ENCODE measurements at places on chromosomes 6 and 20. TPM values are rescaled to one million over a fixed set of nuclear protein-coding genes. Genes with fewer than 3 reads are reported as not detected.

- DNase-seq, result no peak
Measured at GRCh38 chr6:132695773-132696172, 18.1 kb downstream of the VNN1 start.

DNA sequence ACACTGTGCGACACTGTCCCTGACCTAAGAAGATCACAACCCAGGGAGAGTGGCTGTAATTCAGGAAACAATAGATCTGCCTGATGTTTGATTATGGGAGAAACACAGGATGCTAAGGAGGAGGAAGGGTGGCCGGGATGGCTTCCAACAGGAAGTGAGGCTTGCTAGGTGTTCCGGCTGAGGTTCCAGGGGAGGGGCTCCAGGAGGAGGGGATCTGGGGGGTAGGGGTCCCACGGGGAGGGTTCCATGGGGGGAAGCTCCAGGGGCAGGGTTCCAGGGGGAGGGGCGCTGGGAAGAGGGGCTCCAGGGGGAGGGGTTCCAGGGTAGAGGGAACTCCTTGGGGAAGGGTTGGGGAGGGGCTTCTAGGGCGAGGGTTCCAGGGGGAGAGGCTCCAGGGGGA lies 48.6 kb downstream of the DAAM2 start:
- DNase-seq, result no peak

DNA sequence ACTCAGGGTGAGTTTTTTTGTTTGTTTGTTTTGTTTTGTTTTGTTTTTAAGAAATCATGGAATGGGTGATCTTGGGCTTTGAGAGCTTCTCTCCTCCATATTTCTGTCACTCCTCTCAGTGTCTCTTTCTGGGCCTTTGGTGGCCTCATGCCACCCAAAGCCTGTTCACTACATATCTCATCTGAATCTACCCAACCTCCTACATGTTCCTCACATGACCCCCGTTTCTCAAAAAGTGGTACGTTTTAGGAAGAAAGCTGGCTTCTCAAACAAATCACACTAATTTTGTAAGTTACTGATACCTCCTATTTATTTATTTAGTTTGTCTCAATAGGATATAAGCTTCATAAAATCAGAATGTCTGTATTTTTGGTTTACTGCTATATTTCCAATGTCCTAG lies 80.0 kb downstream of the SESN1 start:
- no peak for DNase-seq

DNA sequence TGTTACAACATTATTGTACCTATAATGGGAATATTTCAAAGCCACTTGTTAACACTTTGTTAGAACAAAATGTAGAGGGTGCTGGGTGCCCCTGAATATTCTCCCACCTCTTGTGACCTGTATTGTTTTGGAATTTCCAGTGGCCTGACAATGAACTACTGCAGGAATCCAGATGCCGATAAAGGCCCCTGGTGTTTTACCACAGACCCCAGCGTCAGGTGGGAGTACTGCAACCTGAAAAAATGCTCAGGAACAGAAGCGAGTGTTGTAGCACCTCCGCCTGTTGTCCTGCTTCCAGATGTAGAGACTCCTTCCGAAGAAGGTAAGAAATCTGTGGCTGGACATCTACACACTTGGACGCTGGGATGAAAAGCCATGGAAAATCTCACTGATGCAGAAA lies 28.9 kb downstream of the PLG start:
- DNase-seq, result no peak

DNA sequence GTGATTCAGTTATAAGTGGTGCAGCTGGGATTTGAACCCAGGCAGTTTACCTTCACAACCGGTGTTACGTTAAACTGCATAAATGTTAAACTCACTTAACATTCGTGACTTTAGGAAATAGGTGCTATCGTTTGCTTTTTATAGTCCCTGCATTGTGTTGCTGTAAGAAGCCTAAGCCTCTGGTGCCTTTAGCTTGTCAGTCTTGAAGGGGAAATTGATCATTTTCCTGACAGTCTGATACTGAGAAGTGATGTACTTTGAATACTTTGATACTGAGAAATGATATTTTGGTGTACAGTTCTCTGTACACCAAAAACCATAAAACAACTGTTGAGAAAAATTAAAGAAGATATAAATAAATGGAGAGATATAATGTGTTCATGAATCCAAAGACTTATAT lies 52.5 kb upstream of the NEDD9 start:
- no peak for DNase-seq

Gene ZC3H12D
- total RNA-seq, result 0.30 TPM

Gene PREX1
- total RNA-seq, result 11.5 TPM

Gene ALDH8A1
- 0.35 TPM for total RNA-seq
